Stimulated activated CD4-positive, alpha-beta T cell treated with anti-CD3 and anti-CD28 coated beads, Interleukin-1b, Interleukin-23, amount 100 ng/mL, for 48 hours (primary cell): ENCODE measurements at places on chromosomes 1 and 21.

DNA sequence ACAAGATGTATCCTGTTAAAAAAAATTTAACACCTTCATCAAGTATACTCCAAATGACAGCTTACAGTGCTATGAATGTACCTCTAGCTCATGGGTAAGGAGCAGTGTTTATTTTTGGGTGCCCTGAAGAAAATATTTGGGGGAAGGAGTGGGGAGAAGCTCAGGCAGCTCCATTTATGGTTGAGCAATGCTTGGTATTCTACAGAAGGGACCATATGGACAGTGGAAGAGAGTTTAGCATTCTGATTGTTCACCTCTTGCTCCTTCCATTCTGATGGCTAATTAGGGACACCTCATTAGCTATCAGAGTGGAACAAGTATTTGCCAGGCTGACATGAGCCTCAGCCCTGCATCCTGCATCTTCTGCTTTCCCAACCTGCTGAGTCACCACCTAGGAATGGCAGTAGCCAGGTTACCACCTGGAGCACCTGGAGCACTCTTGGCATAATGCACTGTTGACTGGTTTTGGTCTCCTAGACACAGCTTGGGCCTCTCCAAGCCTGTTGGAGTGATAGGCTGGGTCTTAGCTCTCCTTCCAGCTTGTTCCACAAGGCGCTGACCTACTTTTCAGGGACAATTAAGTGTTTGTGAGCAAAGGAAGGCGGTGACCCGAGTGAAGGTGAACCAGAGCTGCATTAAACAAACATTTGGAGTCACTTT, 62.0 kb upstream of the MACF1 start:
- no peak for DNase-seq

- no peak for DNase-seq
Observed at GRCh38 chr1:116112388-116113140, 1.4 kb downstream of the MAB21L3 start.

DNA sequence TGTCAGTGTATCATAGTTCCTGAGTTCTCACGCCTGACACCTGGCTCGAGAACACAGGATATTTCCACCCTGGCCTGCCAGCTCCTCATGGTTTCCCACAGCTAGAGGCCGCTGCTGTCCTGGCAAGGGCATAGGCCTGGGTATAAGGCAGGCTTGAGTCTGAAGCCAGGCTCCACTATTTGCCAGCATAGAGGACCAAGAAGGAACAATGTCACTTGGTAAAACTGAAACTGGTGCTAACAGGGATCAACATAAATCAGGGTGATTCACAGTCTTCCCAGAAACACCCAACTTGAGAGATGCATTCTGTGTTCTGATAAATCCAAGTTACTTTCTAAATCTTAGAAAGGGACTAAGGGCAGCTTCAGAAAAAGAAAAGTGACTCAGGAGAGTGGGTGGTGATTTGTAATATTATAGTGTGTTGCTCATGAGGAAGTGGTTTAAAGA, 6.9 kb upstream of the S100A2 start:
- DNase-seq, result peak; percentile 81

- no peak for DNase-seq
Observed at GRCh38 chr1:178310685-178311105, 186.1 kb downstream of the CLEC20A start.
